ENCODE measurements at places on chromosomes 4 and X.

- DNase-seq, result no peak
Measured at GRCh38 chr4:24574236-24574635, 10.1 kb downstream of the DHX15 start.

DNA sequence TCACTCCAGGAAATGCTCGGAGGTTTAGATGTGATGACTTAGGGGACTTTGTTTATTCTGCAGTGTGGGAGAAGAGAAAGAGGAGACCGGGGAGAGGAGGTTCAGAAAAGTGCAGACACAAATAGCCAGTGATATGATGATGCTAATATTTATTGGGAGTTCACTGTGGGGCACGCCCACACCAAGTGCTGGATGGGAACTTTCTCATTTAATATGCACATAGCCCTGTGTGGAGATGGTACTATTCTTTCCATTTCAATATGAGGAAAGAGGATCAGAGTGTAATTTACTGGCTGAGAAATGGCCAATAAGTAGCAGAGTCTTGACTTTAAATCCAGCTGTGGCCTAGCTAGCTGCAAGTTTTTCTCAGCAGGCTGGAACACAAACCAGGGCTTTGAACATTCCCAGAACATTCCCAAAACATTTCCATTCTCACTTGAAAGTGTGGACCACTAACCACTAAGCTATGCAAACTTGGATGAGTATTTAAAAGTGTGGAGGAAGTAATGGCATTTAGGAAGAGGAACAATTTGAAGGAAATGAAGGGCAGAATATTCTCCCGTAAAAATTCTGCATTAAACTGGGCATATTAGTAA is 231.7 kb downstream of the HS3ST1 start:
- no peak for DNase-seq

DNA sequence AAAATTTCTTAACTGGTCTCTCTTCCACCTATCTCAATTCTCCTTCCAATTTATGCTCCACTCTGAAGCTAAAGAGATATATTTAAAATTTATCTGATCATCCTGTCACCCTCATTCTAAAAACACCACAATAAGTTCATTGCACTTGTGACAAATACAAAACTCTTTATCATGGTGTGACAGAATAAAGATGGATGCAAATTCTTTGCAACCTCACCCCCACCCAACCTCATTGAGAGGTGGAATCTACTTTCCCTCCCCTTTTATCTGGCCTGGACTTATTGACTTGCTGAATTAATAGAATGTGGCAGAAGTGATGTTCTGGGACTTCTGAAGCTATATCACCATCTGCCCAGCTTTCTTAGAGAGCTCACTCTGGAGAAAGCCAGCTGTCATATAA is 46.5 kb downstream of the IDS start:
- no peak for DNase-seq

GRCh38 chrX:103536071-103536470 is 16.8 kb upstream of the RAB40A start:
- DNase-seq, result no peak

- DNase-seq, result no peak
Measured at GRCh38 chrX:66918511-66918910, 279.6 kb upstream of the EDA2R start.

DNA sequence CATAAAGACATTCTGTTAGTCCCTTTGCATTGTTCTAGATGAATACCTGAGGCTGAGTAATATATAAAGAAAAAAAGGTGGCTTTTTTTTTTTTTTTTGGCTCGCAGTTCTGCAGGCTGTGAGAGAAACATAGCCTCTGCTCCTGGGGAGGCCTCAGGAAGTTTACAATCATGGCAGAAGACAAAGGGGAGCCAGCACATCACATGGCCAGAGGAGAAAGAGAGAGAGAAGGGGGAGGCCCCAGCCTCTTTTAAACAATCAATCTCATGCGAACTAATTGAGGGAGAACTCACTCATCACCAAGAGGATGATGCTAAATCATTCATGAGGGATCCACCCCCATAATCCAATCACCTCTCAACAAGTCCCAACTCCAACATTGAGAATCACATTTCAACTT is 364.0 kb upstream of the EPHA5 start:
- DNase-seq, result no peak

GRCh38 chr4:176422001-176422400 is 102.2 kb downstream of the SPCS3 start:
- no peak for DNase-seq

- no peak for DNase-seq
Measured at GRCh38 chr4:25873632-25874129, 10.9 kb upstream of the SEL1L3 start.

DNA sequence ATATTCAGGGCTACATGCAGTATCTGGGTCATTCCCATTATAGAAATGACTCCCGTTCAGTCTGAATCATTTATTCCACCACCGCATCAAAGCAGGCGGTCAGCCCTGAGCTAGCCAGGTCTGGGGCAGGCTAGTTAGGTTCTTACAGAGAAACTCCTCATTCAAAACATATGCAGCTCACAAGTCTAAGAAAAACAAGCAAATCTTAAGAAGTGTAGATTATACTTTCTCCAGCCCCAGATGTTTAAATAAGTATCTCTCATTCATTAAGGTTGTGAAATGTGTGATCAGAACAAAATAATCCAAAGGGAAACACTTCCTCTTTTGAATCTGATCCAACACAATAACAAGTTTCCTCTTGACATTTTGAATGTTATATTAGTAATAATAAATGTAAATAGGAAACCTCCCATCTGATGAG is 441.9 kb downstream of the INPP4B start:
- no peak for DNase-seq

DNA sequence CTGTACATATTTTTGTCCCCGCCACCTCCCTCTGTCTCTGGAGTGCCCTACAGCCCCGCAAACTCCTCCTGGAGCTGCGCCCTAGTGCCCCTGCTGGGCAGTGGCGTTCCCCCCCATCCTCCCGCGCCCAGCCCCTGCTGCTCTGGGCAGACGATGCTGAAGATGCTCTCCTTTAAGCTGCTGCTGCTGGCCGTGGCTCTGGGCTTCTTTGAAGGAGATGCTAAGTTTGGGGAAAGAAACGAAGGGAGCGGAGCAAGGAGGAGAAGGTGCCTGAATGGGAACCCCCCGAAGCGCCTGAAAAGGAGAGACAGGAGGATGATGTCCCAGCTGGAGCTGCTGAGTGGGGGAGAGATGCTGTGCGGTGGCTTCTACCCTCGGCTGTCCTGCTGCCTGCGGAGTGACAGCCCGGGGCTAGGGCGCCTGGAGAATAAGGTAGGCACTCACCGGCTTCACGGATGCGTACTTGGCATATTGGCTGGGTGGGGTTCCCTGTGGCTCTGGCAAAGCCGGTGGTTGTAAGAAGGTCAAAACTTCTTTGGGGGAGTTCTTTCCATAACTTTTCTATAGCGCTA is 653 bp downstream of the HHIP start:
- DNase-seq, result no peak

GRCh38 chr4:92270908-92271307 is 32.9 kb upstream of the GRID2 start:
- no peak for DNase-seq

DNA sequence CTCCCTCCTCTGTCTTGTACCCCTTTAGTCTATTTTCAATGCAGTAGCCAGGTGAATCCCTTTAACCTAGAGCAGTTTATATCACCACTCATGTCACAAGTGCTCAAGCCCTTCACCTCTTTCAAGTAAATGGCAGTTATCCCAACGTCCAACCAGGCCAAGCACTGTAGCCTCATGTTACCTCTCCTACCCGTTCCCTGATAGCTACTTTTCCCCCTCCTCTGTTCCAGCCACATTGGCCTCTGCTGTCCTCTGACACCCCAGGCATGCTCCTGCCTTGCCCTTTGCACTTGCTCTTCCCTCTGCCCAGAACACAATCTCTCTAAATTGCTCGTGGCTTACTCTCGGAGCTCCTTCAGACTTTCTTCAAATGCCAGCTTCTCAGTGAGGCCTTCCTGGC is 15.2 kb downstream of the GUCY1B1 start:
- DNase-seq, result no peak

DNA sequence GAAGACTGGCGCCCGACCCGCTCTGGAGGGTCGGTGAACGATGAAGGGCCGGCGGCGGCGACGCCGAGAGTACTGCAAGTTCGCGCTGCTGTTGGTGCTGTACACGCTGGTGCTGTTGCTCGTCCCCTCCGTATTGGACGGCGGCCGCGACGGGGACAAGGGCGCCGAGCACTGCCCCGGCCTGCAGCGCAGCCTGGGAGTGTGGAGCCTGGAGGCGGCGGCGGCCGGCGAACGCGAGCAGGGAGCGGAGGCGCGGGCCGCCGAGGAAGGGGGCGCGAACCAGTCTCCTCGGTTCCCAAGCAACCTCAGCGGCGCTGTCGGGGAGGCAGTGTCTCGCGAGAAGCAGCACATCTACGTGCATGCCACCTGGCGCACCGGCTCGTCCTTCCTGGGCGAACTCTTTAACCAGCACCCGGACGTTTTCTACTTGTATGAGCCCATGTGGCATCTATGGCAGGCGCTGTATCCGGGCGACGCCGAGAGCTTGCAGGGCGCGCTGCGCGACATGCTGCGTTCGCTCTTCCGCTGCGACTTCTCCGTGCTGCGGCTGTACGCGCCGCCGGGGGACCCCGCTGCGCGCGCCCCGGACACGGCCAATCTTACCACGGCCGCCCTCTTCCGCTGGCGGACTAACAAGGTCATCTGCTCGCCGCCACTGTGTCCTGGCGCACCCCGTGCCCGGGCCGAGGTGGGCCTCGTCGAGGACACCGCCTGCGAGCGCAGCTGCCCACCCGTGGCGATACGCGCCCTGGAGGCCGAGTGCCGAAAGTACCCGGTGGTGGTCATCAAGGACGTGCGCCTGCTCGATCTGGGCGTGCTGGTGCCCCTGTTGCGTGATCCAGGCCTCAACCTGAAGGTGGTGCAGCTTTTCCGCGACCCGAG is 568 bp downstream of the CHST7 start:
- no peak for DNase-seq

DNA sequence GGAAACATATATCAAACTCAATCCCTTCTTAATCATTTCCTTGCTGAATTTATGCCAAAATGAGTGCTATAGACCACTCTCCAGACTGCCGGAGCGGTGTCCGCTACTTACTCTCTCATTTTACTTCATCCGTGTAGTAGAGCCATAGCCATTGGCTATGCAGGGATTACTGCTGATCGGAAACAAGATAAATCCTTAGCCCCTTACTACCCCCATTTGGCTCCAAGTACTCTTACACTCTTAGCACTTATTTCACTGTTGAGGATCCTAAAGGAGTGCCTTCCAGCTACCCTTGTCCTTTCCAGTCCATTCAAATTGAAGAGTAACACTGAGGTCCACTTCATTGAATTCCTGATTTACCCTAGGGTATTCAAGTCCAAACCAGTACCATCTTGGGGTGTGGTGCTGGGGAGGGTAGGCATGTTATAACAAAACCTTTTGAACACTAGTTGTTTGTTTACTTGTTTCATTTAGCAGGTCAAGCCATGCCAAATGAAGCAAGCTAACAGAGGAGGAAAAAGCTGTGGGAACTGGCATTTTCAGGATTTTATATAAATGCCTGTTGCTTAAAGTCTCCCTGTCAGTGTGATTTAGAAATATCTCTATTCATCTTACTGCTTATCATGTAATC is 715.1 kb downstream of the FSTL5 start:
- no peak for DNase-seq

Measured in stimulated activated CD4-positive, alpha-beta T cell treated with anti-CD3 and anti-CD28 coated beads, TNF-alpha, amount 100 ng/mL, for 1 hour (primary cell).